ENCODE measurements at places on chromosomes 6 and 20. TPM values are rescaled to one million over a fixed set of nuclear protein-coding genes. Genes with fewer than 3 reads are reported as not detected.

- no peak for DNase-seq
Observed at GRCh38 chr20:57435498-57436222, 44.5 kb downstream of the RBM38 start.

DNA sequence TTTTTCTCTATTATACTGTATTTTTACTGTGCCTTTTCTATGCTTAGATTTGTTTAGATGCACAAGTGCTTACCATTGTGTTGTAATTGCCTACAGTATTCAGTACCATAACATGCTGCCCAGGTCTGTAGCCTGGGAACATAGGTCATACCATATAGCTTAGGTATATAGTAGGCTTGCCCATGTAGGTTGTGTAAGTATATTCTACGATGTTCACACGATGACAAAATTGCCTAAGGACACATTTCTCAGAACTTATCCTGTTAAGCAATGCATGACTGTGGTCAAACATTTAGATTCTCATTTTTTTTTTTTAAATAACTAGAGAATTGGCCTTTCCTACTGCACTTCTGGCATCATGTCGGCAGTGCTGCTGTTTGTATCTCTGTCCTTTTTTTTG is 253.7 kb upstream of the SUPT3H start:
- DNase-seq, result no peak

GRCh38 chr6:14108571-14109410 is 8.8 kb upstream of the CD83 start:
- DNase-seq, result no peak

DNA sequence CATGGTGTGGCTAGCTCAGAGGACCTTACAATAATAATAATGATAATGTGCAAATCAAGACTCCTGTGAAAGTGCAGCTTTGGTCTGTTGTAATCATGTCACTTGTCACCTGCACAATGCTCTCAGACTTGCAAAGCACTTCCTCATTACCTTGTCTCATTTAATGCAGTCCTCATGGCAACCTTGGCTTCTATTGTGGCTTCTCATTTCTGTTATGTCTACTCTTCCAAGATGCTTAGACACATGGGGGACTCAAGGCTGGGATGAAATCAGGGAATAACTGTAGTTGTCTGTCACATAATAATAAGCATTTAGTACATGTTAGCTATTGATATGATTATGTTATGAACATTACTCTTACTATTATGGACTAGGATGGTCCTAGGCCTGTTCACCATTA is 484.2 kb downstream of the PTPRT start:
- no peak for DNase-seq

DNA sequence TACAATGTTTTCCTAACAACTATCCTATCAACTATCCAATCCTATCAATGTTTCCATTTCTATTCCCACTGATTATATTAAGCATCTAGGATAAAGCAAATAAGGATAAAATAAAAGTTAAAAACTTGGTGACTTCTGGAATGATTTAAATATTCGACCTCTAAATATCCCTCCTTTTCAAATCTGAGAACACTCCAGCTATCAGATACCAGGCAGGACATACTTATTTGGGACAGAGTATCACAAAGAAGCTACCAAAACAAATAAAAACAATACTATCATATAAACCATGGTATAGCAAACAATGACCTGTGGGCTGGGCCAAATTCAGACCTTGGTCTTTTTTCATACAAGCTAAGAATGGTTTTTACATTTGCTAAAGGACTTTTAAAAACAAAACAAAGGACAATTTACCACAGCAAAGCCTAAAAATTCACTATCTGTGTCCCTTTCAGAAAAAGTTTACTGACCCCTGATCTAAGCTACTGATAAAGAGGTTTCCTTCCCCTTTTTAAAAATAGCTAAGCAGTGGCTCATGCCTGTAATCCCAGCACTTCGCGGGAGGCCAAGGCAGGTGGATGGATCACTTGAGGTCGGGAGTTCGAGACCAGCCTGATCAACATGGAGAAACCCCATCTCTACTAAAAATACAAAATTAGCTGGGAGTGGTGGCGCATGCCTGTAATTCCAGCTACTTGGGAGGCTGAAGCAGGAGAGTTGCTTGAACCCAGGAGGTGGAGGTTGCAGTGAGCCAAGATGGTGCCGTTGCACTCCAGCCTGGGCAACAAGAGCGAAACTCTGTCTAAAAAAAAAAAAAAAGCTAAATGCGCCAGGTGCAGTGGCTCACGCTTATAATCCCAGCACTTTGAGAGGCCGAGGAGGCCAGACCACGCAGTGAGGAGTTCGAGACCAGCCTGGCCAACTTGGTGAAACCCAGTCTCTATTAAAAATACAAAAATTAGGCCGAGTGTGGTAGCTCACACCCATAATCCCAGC is 6.0 kb downstream of the NUP153 start:
- no peak for DNase-seq

- no peak for DNase-seq
Observed at GRCh38 chr20:19738951-19739350, 19.1 kb upstream of the RIN2 start.

DNA sequence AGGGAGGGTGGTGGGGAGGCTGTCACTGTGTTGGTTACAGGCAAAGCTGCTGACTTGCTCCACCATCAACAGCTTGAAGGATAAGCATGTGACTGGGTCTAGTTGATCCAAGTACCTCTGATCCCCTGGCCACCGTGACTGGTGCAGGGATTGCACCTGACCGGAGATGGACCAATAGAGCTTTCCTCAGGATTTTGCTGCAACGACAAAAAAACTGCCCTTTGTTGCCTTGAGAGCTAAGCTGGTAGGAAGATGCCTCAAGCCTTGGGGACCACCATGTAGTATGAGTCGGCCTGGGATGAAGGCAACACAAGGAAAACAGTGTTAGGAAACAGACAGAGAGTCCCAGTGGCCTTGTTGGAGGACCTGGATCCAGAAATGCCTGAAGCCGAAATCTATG is 1.8 kb downstream of the OCSTAMP start:
- DNase-seq, result no peak

GRCh38 chr6:119197271-119197670 is 118.8 kb upstream of the FAM184A start:
- DNase-seq, result no peak

- DNase-seq, result no peak
Observed at GRCh38 chr20:14189794-14190402, 147.5 kb downstream of the FLRT3 start.

DNA sequence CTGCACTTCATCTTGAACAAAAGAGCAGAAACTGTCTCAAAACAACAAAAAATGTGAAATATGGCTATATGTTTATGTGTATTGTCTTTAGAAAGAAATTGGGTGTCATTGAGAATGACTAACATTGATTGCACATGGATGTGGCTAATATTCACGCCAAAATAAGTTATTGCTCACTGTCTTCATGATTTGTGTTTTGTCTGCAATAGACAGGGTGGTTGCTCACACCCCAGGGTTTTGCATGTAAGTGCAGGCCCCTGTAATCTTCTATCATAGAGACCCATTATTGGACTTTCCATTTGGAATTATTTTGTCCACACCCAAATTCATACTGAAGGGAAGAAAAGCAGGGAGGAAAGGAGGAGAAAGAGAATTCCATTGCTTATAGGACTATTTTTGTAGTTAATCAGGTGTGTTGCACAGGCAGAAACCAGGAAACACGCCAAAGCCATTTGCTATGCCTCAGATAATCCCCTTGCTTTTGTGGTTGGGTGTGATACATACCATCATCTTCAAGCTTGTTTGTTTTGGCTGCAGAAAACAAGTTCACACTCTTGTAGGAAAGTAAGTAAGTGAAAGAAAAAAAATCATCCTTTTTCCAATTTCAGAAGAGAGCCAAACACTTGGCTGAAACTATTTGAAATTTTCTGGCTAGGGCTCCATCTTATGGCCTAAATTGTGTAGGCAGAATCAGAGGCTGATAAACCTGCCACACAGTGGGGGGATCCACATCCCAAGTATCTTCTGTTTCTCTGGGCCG is 214.1 kb downstream of the COL12A1 start:
- no peak for DNase-seq

Gene PRDM13
- total RNA-seq, result not detected

Gene SLA2
- not detected for total RNA-seq

All from type B pancreatic cell (in vitro differentiated cells).